ENCODE measurements at places on chromosomes 5 and 9.
A peak's percentile ranks its signal among the peaks of the same experiment; 100 is the strongest.

DNA sequence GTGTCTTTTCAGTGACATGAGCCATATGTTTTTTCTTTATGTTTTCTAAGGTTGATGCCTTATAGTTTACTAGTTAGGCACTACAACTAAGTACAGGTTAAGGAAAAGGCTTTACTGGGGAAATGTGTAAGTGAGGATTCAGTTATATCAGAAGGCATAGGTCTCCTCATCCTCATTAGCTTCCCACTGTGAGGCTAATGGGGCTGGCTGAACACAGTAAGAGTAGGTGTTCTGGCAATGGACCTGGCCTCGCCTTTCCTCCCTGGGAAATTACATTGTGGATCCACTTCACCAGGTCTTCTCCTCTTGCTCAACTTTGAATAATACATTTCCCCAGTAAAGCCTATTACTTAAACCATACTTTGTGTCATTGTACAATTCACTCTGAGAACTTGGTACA, 225.5 kb downstream of the PTPRD start:
- DNase-seq: no peak

- DNase-seq: no peak
Observed at GRCh38 chr9:114011313-114011712, 66.8 kb downstream of the AMBP start.

DNA sequence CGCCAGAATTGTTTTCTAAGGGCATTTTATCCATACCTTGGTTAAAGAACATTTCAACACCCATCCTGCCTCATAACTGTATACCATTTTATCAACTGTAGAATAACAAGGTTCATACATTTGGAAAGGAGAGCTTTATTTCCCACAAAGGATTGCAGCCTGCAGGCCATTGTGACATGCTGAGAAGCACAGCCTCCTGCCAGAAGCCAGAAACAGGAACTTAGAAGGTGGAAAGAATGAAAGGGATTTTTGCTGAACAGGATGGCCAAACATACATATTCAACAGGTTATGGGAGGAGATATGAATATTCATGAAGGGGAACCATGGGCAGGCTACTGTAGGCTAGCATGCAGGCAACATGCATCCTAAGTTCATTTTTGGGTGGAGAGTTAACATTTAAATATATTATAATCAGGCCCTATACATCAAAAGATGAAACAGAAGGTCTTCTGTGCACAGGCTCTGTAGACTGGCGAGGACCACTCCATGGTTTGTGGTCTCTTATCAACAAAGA, 59.9 kb upstream of the DIRAS2 start:
- no peak for DNase-seq

GRCh38 chr9:127418037-127418471, 6.1 kb upstream of the ZNF79 start:
- DNase-seq: peak; percentile 48

DNA sequence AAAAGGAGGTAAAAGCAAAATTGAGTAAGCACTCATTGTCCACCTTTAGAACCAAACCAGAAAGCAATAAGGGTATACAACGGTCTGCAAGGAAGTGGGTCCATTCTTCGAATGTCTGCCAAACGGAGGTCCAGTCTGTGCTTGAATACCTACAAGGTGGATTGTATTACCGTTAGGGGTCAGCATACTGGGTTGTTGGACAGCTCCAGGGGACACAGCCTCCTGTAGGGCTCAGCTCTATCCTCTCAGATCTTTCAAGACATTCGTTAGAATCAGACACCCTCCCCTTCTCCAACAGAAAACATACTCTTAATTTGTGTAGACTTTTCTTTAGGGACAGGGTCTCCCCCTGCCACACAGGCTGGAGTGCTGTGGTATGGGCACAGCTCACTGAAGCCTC, 5.5 kb downstream of the ASTN2 start:
- DNase-seq: no peak

DNA sequence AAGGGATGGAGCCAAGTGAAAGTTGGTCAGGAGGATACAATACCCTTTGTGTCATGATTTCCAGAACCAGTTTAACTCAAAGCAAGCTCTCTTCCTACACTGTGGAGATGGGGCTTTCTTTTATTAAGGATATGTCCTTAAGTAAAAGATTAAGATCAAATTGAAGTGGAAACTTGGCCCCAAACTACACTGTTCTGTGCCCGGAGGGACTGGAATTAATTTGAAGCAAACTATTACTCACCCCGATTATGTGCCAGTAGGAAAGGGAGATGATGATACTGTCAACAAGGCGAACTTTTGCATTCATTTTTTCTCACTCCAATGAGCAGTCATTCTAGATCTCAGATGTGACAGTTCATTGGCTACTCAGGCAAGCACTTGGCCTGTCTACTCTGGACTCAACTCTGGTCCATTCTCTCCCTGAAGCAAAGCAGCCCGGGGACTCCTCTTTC, 186.7 kb downstream of the NTRK2 start:
- DNase-seq: no peak

GRCh38 chr9:6873857-6874256, 116.1 kb downstream of the KDM4C start:
- DNase-seq: no peak

- no peak for DNase-seq
Observed at GRCh38 chr5:107021575-107021974, 649.2 kb downstream of the EFNA5 start.

- no peak for DNase-seq
Observed at GRCh38 chr5:107153283-107153682, 517.5 kb downstream of the EFNA5 start.

DNA sequence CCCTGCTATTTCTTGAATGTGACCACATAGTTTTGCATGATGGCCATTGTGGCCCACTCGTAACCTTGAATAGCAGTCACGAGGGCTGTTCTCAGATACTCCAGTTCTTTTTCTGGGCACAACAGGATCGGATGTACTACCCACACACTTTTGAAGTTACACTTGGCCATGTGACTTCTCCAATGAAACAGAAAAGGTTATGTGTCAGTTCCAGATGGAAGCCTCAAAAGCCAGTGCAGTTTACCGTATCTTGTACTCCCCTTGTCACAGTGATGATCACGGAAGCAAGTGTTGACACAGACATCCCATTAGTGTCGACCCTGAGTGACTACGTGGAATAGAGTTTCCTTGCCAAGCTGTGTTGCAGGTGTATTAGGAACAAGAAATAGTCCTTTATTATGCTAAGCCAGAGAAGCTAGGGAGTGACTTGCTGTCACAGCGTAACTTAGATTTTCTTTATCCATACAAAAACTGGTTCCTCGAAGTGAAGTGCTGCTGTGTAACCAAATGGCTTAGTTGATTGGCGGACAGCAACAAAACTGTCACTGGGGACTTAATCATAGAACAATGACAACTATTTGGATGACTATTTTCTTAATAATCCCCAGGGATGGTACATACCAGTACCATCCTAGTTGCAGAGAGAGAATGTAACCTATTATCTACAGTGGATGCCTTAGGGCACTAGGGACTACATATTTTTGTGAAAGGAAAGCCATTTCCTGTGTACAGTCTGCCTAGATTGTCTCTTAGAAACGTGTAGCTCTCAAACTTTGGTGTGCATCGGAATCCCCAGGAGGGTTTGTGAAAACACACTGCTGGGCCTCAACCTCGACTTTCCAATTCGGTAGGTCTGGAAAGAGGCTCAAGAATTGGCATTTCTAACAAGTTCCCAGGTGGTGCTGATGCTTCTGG, 90.1 kb upstream of the DMRT1 start:
- no peak for DNase-seq

GRCh38 chr9:2354856-2355696, 266.5 kb upstream of the VLDLR start:
- no peak for DNase-seq

DNA sequence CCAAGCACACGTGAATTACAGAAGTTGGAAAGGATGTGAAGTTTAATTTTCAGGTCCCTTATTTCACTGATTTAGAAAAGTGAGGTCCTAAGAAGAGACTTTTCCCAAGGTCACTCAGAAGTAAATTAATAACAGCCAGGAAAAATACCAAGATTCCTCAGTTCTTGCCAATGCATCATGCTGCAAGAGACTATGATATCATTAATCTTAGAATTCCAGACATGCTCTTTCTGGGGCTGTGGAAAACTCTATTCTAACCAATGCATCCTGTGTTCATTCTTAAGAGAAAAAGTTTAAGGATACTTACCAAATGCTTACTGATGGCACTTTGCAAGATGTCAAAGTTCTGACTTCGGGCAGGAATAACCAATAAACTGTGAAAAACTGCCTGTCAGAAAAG, 42.8 kb downstream of the TEX10 start:
- DNase-seq: no peak

DNA sequence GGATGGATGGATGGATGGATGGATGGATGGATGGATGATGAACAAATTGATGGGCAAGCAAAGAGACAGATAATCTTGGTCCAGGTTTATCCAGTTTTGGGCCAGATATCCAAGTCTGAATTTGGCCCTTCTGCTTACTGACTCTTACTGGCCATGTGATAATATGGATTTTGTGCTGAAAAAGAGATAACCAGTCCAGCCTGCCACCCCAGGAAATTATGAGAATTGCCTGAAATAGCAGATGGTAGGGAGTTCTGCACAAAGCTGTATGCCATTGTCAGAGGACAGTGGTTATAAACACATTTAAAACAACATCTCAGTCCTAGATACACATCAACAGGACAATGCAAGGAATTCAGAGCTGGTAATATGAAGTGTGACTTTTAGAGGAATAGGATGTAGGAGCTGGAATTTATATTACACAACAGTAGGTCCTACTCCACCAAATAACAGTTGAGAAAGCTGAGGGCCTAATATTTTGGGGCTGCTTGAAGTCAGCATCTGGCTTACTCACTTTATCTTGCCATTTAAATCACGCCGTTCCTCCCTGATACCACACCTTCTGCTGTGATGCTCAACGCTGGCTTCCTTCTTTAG, 9.0 kb upstream of the FAT2 start:
- no peak for DNase-seq

DNA sequence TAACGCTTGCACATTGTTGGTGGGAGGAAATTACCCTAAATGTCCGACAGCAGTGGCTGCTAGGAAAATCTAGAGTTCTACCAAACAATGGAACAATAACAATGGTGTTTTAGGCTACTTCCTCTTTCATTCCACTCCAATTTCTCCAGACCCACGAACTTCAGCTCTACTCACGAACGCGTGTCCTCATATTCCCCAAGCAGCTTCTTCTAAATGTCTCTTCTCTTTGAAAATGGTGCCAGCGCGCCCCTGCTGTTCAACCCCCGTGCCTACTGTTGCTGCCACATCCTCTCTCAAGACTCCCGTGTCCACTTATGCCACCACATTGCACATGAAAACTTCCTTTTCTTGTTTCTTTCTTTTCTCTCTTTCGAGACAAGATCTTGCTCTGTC, 25.6 kb downstream of the OR2V2 start:
- no peak for DNase-seq

DNA sequence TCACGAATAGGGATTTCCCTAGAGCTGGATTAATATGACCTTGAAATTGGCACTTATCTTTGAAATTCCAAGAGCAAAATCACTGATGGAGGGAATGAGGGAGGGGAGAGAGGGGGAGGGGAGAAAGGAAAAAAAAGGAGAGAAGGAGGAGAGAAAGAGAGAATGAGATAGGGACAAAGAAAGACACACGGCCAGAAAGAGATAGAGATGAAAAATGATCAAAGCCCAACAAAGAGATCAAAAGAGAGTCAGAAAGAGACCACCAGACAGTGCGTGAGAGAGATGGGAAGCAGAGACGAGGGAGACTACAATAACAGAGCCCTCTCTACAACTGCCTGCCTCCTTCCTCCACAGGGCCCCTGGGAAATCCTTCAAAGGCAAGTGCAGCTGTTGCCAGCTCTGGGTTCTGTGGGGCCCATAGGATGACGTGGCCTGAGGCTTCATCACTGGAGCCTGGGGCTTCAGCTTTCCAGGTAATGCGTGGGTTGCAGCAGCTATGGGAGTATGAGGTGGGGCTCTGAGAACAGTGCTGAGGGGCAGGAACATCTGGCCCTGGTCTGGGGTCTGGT, 58.3 kb upstream of the SHB start:
- DNase-seq: no peak

DNA sequence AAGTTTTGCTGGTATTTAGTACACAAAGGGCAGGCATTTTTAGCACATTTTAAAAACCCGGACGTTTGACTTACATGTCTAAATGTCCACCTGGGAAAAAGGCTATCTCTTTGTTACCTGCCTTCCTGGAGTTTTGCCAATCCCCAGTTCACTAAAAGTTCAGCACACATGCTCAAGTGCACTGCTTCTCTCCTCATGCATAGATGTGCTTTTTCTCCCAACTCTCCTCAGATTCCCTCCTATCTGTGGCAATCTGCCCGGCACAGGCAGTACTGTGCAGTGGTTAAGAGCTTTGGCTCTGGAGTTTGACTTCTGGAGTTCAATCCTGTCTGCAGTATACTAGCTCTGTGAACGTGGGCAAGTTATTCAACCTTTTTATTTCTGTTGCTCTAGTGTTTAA, 8.3 kb upstream of the CCNO start:
- DNase-seq: no peak

- no peak for DNase-seq
Observed at GRCh38 chr5:58211441-58211840, 248.4 kb downstream of the PLK2 start.

DNA sequence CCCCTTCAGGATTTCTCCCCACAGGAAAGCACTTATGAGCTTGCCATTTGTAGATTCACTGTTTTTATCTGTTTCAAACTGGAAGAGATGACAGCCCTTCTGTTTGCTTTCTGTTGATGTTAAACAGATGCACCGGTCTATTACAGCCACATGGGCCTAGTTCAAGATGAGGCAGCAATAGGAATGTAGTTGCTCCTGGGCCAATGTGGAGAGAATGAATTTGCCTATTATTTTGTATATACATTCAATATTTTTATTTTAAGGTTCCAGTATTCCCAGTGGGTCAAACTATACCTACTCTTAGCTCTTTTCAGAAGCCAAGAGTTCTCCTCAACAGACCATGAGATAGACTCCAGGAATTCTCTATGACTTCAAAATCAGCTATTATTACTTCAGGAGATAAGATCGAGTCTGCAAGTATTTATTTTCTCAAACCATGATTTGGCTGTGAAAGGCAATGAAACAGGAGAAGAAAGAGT, 461.6 kb downstream of the RASEF start:
- peak; percentile 69 for DNase-seq

DNA sequence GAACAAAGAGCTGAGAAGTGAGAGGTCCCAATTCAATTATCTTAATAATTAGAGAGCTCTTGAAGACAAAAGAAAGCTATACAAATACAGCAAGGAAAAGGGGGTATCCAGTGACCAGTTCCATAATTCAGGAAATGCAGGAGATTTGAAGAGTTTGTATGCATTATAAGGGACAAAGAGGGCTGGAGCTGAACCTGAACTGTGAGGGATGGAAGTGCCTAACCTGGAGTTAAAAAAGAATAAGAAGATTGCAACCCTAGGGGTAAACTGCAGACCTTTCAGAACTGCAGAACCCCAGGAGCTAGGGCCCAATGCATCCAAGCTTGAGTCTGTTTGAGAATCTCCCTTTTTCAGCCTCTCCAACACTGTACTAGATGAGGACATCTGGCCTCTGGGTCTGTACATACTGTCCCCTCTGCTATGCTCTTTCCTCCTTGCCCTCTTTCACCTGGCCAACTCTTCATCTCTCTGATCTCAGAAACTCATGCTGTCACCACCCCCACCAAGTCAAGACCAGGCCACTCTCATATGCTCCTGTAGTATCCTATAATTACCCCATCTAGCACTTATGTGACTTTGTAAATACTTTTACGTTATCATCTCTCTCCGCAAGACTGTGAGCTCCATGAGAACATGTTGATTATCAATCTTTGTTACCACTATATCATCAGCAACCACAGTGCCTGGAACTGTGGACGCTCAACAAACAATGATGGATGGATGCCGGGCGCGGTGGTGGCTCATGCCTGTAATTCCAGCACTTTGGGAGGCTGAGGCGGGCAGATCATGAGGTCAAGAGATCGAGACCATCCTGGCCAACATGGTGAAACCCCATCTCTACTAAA, 6.6 kb upstream of the PRKACG start:
- DNase-seq: no peak

GRCh38 chr5:114418176-114419066, 56.6 kb downstream of the KCNN2 start:
- no peak for DNase-seq
